Muscle of arm (tissue), 14 donors: ENCODE measurements at places on chromosomes 1 and 21. TPM values are rescaled to one million over a fixed set of nuclear protein-coding genes. Genes with fewer than 3 reads are reported as not detected.
A peak's percentile ranks its signal among the peaks of the same experiment; 100 is the strongest.

DNA sequence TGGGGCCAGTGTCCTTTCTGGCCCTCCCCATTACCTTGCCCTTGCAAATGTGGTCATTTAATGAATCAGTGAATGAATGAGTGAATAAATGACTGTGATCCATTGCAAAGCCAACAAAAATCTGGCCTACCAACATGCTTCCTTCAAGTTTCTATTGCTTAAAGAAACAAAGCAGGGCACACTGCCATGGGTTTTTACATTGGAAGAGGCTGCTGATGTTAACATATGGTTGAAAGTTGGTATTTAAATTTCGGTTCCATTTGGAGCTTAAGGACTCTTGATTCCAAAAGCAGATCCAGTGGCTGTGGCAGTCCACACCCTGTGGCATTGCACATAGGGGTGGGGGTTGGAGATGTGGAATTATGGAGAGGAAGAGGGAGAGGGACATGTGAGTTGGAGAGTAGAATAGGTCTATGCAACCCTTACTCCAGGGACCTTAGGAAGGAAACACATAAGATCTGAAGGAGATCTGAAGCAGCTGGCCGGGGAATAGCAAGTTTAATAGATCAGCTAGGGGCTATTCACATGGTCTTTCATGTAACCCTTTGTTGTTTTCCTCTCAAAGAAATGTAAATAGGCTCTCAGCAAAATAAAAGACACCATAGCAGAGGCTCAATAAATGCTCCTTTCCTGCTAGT lies 7.2 kb downstream of the ABCA4 start:
- no peak for DNase-seq

DNA sequence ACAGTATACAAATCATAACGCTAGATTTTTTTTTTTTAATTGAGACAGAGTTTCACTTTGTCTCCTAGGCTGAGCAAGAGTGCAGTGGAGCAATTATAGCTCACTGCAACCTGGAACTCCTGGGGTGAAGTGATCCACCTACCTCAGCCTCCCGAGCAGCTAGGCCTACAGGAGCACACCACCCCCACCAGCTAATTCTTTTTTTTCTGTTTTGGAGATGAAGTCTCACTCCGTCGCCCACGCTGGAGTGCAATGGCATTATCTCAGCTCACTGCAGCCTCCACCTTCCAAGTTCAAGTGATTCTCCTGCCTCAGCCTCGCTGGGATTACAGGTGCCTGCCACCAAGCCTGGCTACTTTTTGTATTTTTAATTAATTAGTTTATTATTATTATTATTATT lies 21.3 kb downstream of the NPR1 start:
- no peak for DNase-seq

GRCh38 chr1:204294357-204294756 lies 65.4 kb downstream of the PLEKHA6 start:
- DNase-seq: peak; percentile 43

DNA sequence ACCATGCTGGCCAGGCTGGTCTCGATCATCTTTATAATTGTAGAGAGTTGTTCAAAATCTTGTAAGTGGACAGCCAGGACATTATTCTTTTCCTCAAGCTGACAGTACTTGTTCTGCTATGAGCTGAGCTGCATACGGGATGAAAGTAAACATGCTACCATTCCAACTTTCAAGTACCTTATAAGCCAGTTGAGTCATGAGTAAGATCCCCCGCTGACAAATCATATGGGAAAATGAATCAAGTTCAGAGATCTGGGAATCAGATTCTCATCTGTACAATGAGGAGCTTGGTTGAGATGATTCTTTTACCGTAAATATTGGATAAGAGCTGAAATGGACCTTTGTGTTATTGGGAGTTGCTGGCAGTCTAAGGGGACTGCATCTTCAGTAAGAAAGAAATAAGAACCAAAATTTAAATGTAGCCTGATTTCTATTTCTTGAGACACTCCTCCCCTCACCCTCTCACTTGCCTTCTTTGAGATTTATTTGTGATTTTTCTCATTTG lies 62.7 kb downstream of the CENPF start:
- DNase-seq: no peak

- peak; percentile 71 for DNase-seq
Measured at GRCh38 chr1:71785450-71785849, 496.9 kb downstream of the NEGR1 start.

Gene ATG4C
- 15.1 TPM for polyA plus RNA-seq

Gene ALPL
- polyA plus RNA-seq: 3.5 TPM

GRCh38 chr1:77560741-77561140 lies 121.7 kb downstream of the ZZZ3 start:
- no peak for DNase-seq

DNA sequence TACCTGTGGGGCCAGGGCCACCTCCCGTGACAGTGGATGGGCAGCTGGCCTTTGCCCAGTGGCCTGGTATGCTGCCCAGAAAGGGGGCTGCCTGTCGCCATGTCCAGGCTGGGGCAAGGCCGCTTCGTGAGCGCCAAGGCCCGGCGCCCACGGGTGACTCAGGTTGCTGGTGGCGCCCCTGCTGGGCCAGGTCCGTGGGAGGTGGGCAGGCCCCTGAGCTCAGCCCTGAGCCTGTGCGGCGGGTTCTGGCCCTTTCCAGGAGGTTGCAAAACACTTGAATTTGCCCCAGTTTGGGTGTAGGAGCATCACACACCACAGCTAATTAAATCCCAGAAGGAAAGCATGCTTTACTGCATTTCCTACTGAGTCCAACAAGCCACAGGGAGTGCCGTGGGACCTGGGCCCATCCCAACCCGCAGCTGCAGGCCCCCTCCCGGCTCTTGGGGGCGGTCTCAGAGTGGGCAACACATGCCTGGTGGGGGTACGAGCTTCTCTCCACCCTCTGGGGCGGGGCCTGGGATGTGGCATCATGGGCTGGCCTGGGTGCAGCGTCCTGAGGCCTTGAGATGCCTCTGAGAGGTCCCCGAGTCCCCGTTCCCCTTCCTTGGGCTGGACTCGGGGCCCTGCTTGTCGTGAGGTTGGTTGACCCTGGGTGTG lies 159.8 kb downstream of the PEX14 start:
- no peak for DNase-seq

- DNase-seq: no peak
Measured at GRCh38 chr1:52523376-52523775, 29.5 kb downstream of the TUT4 start.

Gene DENND2D
- polyA plus RNA-seq: 0.99 TPM

Gene PPIE
- 40.8 TPM for polyA plus RNA-seq

Gene LCE2B
- not detected for polyA plus RNA-seq

Gene CR1L
- polyA plus RNA-seq: 0.53 TPM

GRCh38 chr1:210299501-210299900 lies 29.2 kb upstream of the HHAT start:
- no peak for DNase-seq

- no peak for DNase-seq
Measured at GRCh38 chr1:150720703-150721102, at the start of gene HORMAD1. Gene HORMAD1 (minus strand): TSS chr1:150720895. CDS start chr1:150719505, 1,390 bp downstream.

Gene C1orf53
- 2.6 TPM for polyA plus RNA-seq

- no peak for DNase-seq
Measured at GRCh38 chr1:203320591-203321272, 15.4 kb downstream of the BTG2 start.

DNA sequence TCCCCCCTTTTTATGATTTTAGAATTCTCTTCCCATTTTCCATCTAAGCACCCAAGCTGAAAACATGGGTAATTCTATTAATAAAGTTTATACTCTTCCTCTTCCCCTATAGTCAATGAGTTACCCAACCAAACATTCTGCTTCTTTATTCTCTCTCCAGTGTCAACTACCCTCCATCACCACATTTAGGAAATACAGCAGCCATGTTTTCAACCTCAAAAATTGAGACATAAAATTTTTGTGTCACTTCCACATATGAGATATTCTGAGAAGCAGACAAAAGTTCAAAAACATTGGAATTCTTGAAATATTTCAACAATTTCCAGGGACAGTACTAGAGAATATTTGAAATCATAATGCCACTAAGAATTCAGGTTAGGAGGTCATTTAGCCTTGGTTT lies 64.8 kb upstream of the ATP1A1 start:
- no peak for DNase-seq

GRCh38 chr21:27511233-27511632 lies 544.3 kb upstream of the ADAMTS5 start:
- DNase-seq: no peak

GRCh38 chr1:237270353-237270752 lies 228.4 kb downstream of the RYR2 start:
- peak; percentile 8 for DNase-seq

DNA sequence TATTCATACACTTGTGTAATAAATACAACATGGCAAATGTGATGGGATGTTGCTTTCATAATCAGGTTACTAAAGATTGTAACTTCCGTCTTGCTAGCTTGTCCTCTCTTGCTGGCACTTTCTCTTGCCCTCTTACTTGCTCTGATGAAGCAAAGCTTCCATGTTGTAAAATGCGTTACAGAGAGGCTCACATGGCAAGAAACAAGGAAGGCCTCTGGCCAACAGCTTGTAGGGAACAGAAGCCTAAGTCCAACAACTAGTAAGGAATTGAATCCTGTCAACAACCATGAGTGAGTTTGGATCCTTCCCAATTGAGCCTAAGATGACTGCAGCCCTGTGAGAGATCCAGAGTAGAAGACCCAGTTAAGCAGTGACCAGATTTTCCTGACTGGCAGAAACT lies 15.4 kb downstream of the TMED5 start:
- DNase-seq: no peak

Gene RAP1GAP
- 1.7 TPM for polyA plus RNA-seq

- DNase-seq: no peak
Measured at GRCh38 chr1:41525891-41526587, 41.6 kb upstream of the EDN2 start.

GRCh38 chr21:34671891-34672290 lies 3.1 kb downstream of the CLIC6 start:
- no peak for DNase-seq

DNA sequence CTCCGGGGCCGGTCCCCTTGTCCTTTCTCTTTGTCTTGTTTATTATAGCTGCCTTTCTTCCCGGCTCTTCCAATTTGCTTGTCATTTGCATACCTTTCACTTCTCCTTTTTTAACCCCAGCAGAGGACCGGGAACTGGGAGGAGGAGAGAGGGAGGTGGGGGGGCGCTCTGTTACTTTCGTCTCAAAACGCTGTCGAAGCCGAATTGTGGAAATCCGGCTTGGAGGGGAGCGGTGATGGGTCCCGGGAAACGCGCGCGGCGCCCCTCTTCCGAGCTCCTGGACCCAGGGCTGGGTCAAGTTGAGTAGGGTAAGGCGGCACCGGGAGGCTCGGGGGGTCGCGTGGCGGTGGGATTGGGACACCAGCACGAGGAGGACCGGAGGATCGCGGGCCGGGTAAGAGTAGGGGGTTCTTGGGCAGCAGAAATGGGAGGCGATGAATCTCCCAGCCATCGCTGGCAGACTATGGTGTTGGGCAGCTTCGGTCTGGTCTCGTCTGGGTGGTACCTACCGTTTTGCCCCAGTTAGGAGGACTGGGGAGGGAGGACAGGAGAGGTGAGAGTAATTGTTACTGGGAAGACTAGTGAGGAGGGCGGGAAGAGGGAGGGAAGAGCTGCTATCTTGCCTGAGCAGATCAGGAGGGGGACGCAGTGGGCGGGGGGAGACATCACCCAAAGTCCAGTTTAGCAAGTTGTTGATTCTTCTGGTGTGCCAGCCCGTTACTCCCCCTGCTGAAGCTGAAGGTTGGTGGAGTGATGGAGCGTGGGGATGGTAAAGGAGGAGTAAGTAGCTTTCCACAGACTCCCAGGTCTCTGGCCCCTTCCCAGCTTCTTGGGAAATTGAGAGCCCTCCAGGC lies 1.5 kb downstream of the PROX1 start:
- no peak for DNase-seq

DNA sequence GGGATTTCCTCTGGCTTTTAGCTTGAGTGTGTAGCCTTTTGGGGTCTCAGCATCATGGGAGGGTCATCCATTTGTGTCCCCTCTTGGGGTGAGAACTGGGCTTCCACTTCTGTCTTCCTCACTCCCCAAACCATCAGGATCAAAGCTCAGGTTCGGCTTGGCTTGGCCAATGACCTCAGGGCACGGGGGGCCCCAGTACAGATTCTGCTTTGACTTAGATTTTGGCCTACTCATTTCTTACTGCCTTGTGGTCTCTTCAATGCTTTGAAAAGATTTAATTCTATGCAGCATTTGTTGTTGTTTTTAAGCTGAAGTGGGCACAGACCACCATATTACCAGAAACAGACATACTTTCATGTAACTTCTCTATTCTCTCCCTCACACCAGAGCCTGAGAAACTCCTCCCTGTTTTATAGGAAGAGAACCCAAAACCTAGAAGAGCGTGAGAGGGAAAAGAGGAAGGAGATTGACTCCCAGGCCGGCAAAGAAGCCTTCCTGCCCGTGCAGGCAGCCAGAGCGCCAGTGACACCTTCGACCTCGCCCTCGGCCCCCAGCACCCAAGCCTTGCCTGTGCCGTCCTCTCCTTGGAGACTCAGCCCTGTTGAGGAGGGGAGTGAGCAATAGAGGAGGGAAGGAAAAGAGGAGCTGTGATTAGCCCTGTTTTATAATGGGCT lies 1.9 kb upstream of the S100A3 start:
- DNase-seq: no peak

DNA sequence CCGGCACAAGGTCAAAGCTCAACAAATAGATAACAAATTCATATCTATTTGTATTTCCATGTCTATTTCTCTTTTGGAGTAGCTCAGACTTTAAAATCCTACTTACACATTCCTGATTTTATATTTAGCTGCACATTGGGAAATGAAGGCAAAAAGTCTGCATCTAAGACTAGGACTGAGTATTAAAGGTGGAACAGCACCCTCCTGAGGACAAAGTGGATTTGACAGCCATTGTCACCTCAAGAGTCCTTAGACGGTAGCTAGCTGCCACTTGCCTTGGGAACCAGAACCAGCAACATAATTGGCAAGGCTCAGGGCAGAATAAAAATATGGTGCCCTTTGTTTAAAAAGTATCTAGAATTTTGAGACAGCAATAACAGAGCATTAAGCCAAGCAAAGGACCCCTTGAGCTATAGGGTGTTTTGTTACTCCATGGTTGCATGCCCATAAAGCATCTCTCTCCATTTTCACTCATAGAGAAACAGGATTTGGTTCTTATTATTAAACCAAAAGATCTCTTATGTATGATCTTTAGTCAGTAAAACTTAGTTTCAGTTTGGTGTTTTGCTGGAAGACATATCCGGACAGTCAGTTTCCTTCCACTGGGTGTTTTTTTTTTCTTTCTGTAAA lies 30.0 kb upstream of the SGIP1 start:
- DNase-seq: peak; percentile 4

DNA sequence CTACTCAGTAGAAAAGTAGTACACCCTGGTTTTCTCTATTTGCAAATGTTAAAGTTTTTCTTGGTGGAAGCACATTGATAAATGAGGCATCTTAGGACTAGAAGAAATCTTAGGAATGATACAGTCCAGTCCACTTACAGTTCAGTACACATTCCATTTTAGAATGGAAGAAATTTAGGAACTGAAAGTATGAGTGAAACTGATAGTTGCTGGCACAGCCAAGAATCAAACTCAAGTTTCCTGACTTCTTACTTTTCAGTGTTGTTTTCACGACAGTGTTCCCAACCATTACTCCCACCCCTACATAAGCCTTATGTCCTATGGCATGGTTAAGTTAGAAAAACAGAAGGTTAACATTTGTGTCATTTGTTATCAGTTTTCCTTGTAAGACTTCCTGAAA lies 258.5 kb downstream of the BACH1 start:
- no peak for DNase-seq

- peak; percentile 58 for DNase-seq
Measured at GRCh38 chr1:64933296-64934070, 32.9 kb downstream of the JAK1 start.
